ENCODE measurements at places on chromosomes 7 and 10.
A peak's percentile ranks its signal among the peaks of the same experiment; 100 is the strongest.

DNA sequence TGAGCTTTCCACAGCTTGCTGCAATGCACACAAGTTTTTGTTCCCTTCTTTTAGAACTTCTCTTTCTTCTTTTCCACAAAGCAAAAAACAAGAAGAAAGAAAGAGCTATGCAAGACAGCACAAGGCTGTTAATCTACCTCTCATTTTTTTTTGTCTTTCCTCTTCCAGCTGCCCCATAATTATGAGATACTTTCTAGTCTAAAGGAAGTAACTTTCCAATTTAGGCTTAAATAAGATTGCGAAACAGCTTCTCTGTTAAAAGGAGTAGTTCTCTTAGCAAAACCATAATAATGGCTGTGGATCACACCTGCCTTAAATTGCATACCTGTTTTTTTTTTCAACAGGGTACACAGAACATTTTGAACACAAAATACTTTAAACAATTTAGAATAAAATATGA, 56.0 kb downstream of the NDUFB2 start:
- no peak for DNase-seq

DNA sequence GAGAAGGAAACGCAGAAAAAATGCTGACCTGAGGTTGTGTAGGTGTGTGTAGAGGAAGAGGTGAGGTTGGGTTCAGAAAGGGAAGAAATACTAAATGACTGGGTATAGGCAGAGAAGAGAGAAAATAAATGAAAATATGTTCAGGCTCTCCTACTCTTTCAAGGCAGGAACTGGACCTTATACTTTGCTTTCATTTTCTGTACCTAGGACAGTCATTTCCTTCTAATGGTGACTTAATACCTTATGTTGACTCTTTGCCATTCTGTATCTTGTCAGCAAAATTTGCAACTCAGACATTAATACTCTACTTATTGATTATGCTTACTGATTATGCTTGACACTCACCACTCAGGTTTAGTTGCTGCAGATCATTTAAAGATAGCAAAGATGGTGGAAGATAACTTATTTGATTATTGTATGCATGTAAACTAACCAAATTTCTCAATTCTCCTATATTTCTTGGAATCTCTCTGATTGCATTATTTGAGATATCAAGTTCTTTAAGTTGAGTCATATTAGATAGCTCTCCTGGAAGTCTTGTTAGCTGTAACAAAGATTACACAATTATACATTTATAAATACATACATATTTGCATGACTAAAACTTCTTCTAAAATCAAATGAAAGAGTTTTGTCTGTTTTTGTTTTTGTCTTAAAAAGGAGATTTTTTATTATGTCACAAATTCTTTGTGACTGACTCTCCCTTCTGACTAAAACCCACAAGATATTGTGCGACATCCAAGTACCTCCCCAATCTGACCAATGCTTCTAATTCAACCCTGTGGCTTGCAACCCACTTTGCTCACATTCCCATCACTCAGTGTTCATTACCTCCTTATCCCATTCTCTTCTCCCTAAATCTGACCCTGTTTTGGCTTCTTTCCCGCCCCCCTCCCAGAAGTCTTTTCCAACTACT, 20.0 kb downstream of the LRRD1 start:
- no peak for DNase-seq

GRCh38 chr10:124744102-124745050, at the start of gene FAM53B:
Gene FAM53B, minus strand, starts transcription at chr10:124744378. Its CDS starts 37,665 bp downstream, at chr10:124706713.
- peak; percentile 85 for DNase-seq

DNA sequence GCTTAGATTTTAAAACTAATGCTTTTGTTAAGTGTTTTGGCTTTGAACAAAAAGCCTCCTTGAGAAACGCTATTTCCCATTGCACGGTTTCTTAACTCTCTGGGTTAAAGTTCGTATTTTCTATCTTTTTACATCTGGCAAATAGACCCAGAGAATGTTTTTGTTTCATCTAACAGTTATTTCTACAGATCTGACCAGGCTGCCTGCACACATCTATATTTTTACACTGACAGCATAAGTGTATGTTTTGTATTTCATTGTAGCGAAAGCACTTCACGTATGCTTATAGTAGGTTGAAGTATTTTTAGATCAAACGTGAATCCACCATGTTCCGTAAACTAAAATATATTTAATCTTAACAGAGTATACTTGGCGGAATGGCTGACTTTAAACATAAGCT, 477.3 kb downstream of the SDK1 start:
- no peak for DNase-seq

DNA sequence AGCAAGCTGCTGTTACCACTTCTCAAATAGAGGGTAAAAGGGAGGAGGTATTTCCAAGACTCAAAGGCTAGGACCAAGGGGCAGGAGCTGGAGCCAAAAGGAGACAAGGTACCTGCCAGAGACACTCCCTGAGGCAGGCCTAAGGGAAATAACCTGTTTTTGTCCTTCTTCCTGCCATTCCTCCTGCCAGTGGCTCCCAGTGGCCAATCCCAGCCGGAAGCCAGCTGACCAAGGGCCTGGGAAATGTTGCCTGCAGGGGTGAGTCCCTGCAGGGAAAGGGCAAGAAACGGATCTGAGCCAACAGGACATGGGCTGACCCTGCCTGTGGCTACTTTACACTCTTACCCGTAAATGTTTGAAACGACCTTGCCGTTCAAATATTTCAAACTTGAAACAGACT, 3.5 kb downstream of the CYTH3 start:
- DNase-seq, result no peak

GRCh38 chr10:8035641-8036470, 18.6 kb upstream of the GATA3 start:
- peak; percentile 32 for DNase-seq

DNA sequence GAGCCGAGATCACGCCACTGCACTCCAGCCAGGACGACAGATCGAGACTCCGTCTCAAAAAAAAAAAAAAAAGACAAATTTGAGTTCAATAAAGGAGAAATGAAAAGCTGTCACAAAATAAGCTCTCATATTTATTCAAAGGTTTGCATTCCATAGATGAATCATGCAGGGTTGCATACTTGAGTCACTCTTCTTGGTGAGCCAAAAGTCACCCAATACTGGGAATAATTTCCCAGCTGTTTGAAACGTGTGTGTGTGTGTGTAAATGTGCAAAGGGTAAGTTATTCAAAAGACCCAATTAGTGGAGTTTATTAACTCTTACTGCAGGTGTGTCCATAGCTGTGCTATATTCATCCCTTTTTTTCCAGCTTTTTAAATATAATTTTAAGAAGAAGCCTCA, 297.7 kb downstream of the CCDC3 start:
- DNase-seq, result no peak

DNA sequence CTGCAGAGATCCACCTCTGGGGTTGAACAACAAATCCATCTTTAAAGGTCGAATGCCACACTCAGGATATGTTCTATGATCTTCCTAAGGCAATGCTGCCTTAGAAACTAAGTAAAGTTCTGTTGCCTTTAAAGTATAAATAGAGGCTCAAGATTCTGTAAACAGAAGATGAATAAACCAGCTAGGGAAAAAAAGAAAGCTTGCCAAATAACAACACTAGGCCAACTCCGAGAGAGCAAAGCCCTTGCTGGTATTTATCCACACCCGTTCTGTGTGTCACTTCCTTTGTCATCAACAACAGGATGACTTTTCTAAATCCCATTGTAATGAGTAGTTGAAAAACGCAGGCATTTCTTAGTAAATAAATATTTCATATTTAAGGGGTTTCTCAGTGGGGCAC, 330.0 kb upstream of the GLI3 start:
- DNase-seq, result no peak

GRCh38 chr10:11604865-11605650, 6.4 kb downstream of the USP6NL start:
- no peak for DNase-seq

- no peak for DNase-seq
Observed at GRCh38 chr7:126685018-126685573, 567.6 kb downstream of the GRM8 start.

DNA sequence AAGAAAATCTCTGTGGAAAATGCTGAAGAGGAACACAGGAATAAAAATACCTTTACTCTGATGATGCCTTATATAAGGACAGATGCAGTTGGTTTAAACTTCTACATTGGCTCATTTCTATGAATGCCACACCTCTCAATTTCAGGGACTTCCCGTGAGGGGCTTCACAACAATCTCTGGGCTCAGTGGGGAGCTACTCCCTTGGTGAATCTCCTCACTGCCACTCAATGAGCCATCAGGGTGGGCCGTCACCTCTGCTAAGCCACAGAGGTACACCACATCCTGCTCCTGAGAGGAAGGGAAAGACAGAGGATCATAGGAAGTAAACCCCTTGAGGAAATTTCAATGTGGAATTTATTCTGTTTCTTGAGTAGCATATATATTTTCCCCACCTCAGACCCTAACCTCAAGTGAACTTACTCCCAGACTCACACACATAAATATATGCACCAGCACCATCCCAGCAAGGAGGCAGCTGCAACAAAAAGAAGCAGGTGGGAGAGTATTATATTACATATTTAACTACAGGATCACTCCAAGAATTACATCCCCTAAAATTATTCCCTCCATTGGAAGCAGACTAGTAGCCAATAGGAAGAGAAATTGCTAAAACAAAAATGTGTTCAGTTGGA, 63.3 kb upstream of the PRSS1 start:
- no peak for DNase-seq

DNA sequence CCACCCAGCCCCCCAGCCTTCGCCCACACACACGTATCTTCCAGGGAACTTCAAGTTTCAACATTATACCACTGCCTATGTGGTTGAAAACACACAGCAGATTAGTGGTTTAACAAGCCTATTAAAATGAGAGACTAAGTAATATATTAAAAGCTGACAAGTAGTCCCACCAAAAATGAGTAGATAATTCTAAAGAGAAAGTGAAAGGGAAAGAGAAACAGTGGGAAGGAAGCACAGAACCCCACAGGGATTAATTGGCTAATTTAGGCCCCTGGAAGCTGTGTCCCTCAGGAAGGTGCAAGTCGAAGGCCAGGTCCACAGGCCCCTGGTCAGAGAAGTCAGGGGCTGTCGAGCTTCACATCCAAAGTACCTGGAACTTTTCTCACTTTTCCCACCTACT, 210.5 kb upstream of the YAE1 start:
- DNase-seq, result no peak

- DNase-seq, result no peak
Observed at GRCh38 chr10:124321433-124322089, 97.2 kb downstream of the OAT start.

- no peak for DNase-seq
Observed at GRCh38 chr10:119735451-119735850, 9.6 kb downstream of the INPP5F start.

GRCh38 chr7:47583739-47584535, 2.0 kb upstream of the TNS3 start:
- DNase-seq, result no peak

DNA sequence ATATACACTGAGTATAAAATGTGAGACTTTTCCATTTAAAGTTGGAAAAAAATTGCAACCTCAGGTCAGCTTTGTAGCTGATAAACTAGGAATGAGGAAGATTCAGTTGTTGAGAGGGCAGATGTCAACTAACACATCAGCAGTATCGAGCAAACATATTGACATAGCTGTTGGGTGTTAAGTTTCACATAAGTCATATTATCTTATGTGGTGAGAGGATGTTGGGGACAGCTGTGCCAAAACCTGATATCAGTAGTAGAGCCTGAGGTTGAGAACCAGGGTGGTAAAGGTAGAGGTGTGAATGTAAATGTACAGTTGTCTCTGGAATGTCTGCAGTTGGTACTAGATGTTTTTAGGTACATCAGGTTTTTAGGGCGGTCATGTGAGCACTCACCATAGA, 5.0 kb downstream of the ZRANB1 start:
- no peak for DNase-seq

GRCh38 chr7:75716992-75717626, 21.6 kb downstream of the HIP1 start:
- DNase-seq, result no peak
